ENCODE measurements at places on chromosomes 3 and 15.
A peak's percentile ranks its signal among the peaks of the same experiment; 100 is the strongest.

DNA sequence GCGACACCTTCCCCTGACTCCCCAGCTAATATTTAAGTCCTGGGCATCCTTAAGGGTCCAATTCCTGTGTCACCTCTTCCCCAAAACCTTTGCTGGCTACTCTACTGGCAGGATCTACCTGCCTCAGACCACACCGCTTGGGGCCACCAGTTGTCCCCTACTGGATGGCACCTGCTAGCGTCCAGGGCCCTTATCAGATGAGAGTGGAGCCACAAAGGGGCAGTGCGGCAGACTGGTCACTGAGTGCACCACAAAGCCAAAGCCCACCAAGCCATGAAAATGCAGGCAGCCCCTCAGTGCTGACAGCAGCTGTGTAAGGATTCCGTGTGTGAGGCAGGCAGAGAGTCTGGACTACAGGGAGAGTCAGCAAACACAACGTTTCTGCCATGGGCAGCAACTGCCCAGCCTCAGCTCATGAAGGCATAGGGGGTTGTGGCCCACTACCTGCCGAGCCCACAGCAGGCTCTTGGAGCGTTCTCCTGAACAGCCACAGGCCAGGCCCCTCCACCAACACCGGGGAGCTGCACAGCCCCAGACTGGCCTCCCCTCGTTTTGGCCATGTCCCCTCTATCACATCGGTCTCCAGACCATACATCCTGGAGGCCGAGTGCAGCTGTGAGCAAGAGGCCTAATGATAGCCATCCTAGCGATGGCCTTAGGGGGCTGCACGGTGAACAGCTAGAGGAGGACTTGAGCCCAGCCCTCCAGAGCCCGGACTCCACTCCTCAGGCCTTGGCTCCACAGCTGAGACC lies 32.3 kb downstream of the ALDH1L1 start:
- no peak for DNase-seq

DNA sequence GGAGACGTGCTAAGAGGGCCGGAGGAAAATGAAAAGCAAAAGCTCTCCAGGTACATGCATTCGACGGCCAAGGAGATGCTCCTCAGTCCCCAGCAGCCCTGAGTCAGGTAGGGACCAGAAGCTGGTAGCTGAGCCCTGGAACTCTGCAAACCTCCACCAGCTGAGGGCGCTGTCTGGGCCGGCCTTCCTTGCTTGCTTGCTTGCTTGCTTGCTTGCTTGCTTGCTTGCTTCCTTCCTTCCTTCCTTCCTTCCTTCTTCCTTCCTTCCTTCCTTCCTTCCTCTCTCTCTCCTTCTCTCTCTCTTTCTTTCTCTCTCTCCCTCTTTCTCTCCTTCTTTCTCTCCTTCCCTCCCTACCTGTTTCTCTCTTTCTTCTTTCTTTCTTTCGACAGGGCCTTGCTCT lies 94.6 kb upstream of the RASGRF1 start:
- DNase-seq, result peak; percentile 53

DNA sequence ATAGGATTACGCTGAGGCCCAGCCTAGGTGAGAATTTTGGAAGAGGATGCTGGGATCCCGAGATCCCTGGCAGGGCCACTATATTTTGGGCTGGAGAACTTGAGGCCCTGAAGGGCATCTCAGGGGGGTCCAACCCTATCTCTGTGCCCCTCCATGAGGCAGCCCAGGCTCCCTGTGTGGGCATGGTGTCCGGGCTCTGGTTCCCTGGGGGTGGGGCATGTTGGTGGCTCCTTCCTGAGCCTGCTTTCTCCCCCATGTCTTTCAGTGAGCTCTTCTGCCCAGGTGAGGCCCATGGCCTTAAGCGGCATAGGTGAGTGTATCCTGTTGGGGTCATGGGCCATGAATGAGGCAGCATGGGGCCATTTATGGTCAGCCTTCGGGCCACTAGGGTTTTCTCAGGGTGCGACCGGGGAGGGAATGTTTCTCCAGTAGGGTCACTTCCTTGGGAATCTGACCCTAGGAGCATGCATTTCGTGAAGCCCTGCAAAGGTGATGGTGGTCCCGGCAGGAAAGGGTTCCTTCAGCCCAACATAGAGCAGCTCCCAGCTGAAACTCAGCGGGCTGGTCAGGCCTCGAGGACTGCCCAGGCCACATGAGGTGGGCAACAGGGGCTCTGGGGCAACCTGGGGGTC lies 191.3 kb downstream of the UBE3A start:
- DNase-seq, result no peak

- DNase-seq, result no peak
Observed at GRCh38 chr3:33889394-33890039, 91.1 kb downstream of the PDCD6IP start.

GRCh38 chr15:67185621-67186225 lies 68.7 kb downstream of the AAGAB start:
- peak; percentile 44 for DNase-seq
